ENCODE measurements at places on chromosomes 5 and 9.

DNA sequence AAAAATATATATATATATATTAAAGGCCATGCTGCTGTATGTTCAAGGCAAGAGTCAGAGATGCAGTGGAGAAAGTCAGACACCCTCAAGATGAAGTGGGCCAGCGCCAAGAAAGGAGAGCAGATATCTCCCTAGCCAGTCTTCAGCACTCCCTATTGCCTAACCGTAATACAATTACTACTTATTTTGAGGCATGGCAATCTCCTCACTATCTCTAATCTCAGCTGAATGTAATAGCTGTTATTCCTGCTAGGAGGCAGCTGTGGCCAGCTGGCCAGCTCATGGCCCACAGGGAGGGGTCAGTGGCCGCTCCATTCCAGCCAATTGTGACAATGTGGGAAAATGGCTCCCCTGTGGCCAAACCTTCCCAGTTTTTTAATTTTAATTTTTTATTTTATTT lies 87.5 kb upstream of the FBXW11 start:
- DNase-seq = no peak

- peak; percentile 10 for DNase-seq
Measured at GRCh38 chr9:13386935-13387733, 107.6 kb upstream of the MPDZ start.

- DNase-seq = no peak
Measured at GRCh38 chr5:85096421-85096820, 711.7 kb upstream of the EDIL3 start.

GRCh38 chr5:146722361-146722779 lies 156.2 kb downstream of the PPP2R2B start:
- DNase-seq = no peak

- no peak for DNase-seq
Measured at GRCh38 chr5:56818450-56819037, 3.2 kb downstream of the MAP3K1 start.

DNA sequence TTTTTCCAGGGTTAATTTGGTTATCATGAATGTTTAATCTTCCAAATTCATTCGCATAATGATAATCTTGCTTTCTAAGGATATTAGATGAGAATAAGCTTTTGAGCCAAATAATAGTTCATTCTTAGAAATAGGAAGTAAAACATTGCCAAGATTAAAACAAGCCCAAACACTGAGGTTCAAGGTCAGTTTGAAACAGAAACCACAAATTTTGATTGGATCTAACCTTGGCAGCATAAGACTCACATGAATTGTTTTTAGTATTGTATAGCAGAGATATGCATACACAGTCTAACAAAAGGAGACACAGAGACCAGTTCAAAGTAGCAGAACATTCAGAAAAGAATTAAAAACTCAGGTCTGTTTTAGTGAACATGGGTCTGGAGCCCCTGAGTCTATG lies 43.4 kb upstream of the VCAN start:
- DNase-seq = no peak

DNA sequence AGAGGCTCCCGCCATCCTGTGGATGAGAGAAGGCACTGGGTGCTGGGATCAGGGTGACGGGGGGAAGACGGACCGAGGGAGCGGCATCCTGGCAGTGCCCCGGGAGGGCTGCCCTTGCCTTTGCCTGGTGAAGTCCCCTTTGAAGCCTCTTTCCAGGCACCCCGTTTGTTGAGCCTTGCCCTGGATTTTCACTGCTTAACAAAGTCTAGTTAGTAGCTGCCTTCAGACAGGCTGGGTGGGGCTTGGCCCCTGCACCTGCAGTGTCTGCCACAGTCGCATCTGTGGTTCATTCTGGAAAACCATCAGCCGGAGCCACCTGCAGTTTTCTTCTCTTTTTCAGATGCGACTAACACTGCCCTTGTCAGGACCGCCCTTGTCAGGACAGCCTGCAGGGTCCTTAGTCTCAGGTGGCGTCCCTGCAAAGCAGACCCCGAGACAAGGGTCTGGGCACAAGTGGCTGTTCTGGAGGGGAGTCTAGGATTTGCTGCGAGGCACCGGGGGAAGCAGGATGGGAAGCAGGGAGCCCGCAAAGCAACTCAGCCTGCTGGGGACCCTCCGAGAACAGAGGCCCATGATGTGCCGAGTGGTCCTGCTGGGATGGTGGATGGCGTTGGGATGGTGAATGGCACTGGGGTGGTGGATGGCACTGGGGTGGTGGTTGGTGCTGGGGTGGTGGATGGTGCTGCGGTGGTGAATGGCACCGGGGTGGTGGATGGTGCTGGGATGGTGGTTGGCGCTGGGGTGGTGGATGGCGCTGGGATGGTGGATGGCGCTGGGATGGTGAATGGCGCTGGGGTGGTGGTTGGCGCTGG lies 147.9 kb upstream of the COL5A1 start:
- DNase-seq = no peak

GRCh38 chr5:119501671-119502179 lies 49.4 kb downstream of the HSD17B4 start:
- no peak for DNase-seq

GRCh38 chr5:77239126-77239741 lies 28.8 kb downstream of the PDE8B start:
- no peak for DNase-seq

DNA sequence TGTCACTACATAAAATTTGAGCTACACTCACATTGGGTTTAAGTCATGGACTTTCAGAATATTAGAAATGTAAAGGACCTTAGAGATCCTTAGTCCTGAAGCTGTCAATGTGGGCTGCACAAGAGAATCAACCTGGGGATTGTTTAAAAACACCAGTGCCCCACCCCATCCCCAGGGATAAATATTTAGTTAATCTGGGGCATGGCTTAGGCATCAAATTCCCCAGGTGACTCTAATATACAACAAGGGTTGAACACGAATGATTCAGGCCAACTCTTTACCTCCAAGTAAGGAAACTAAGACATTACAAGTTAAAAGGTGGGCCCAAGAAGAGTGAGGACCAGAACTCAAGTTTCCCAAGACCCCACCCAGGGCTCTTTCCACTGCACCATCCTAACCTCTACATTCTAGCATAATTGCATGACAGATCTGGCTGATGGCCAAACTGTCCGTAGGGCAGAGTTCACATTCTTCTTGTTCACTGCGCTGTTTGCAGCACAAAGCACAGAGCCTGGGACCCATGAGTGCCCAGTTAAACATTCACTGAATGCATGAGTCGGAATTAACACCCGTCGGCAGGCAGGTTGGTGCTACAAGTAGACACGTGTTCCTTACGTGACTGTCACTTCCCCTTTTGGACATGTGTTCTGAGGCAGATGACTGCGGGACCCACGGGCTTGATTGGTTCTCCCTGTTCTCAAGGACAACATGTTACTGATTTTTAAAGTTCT lies 25.2 kb downstream of the CYFIP2 start:
- DNase-seq = no peak

- peak; percentile 55 for DNase-seq
Measured at GRCh38 chr5:39080597-39081204, 6.5 kb upstream of the RICTOR start.

All from AG09309 (cell line).